ENCODE measurements at places on chromosomes 6 and 20.

- no peak for DNase-seq
These were observed 489.2 kb downstream of the EPHA7 start for GRCh38 chr6:92930171-92930570.

GRCh38 chr6:111950661-111951496, 77.6 kb upstream of the FYN start:
- no peak for DNase-seq

GRCh38 chr20:5660346-5660745, 89.9 kb upstream of the SHLD1 start:
- no peak for DNase-seq

DNA sequence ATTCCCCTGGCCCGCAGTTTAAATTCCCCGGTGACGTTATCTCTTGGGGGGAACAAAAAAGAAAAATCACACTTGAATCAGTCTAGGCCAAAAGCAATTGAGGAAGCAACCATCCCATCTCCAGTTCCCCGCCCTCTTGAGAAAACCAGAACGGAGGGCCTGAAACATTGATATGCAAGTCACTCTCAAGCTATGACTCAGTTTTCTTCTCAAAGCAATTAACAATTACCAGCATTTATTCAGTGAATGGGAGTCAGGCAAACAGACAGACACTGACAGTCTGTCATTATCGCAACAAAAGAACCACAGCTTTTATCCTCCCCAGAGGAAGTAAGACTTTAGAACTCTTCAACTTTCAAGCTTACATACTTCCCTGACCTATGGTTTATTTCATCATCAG, 100.9 kb downstream of the OPRM1 start:
- no peak for DNase-seq
